RWPE1 (cell line): ENCODE measurements at places on chromosomes 5 and 9.
A peak's percentile ranks its signal among the peaks of the same experiment; 100 is the strongest.

DNA sequence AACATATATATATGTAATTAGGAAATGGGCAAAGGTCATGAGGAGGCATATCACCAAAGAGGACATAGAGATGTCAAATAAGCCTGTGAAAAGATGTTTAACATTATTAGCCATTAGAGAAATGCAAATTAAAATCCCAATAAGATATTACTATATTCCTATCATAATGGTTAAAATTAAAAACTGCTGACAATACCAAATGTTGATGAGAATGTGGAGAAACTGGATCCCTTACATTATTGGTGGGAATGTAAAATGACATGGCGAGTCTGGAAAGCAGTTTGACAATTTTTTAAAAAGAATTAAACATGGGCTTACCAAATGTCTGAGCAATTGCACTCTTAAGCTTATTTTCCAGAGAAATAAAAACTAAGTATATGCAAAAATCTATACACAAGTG lies 1821.6 kb upstream of the C9orf72 start:
- no peak for DNase-seq

- no peak for DNase-seq
Observed at GRCh38 chr5:81751836-81752643, 1.1 kb upstream of the SSBP2 start.

DNA sequence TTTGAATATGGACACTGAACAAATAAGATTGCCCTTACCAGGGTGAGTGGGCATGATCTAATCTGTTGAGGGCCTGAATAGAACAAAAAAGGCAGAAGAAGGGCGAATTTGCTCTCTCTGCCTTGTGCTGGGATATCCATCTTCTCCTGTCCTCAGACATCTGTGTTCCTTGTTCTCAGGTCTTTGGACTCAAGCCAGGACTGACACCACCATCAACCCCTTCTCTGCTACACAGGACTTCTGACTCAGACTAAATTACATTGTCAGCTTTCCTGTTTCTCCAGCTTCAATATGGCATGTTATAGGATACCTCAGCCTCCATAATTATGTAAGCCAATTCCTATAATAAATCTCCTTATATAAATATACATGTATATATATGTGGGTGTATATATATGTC lies 40.8 kb upstream of the SLCO6A1 start:
- DNase-seq: no peak

DNA sequence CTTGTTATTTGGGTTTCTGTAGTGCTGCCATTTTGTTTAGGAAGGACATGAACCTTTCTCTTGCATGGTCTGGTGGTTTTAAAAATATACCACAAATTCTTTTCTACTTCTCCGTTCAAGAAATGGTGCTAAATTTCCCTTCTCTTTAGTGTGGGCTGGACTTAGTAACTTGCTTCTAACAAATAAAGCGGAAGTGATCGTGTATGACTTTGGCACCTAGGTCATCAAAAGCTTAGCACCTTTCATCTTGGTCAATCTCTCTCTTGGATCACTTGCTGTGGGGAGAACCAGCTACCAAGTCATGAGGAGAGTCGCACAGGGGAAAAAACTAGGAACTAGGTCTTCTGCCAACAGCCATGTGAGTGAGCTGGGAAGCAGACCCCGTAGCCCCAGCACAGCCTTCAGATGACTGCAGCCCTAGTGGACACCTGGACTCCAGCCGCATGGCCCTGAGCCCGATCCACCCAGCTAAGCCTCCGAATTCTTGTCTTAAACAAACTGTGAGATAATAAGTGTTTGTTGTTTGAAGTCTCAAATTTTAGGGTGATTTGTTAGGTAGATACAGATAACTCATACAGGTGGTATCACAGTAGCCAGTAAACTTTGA lies 87.7 kb upstream of the CKMT2 start:
- no peak for DNase-seq

DNA sequence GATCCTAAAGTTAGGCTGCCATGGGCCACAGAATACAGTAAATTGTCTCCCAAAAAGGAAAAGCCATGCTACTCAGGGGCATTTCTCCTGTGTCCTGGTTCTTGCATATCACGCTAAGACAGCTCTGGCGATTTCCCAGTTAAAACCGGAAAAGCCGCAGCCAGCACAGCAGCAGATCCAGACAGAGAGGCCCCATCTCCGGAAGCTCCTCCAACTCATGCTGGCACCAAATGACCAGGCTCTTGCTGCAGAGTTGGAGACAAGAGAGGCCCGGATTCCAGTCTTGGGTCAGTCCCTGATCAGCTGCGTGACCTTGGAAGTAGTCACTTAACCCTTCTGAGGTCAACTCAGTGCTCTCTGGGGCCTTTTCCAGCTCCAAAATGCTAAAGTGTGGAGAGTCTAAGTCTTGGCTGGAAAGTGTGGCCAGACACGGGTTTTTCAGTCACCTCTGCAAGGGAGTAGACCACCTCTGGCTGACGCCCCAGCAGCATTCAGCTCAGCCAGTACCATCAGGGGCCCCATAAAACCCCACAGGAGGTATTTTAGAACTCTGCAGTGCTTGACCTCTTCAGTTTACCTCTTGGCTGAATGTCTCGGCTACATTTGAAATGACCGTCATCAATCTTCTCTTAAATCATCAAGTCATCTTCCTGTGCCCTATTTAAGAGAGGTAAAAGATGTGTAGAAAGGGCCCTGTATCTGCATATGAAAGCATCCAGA lies 16.2 kb downstream of the GDNF start:
- no peak for DNase-seq

DNA sequence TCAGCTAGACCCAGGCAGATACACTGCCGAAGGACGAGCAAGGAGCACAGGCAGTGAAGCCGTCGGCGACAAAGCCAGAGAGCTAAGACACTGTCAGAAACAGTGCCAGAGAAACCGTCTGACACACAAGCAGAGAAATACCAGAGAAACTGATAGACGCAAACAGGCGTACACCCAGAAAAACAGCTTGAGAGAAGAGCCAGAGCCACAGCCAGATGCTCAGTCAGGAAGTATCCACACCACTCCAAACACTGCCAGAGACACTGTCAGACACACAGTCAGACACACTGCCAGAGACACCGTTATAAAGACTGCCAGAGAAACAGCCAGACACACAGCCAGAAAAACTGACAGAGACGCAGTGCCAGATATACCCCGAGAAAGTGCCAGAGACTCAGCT lies 19.1 kb downstream of the CNTFR start:
- DNase-seq: no peak

- no peak for DNase-seq
Observed at GRCh38 chr9:137836151-137836830, 41.3 kb upstream of the CACNA1B start.

- no peak for DNase-seq
Observed at GRCh38 chr5:62299600-62299999, 6.4 kb upstream of the KIF2A start.

DNA sequence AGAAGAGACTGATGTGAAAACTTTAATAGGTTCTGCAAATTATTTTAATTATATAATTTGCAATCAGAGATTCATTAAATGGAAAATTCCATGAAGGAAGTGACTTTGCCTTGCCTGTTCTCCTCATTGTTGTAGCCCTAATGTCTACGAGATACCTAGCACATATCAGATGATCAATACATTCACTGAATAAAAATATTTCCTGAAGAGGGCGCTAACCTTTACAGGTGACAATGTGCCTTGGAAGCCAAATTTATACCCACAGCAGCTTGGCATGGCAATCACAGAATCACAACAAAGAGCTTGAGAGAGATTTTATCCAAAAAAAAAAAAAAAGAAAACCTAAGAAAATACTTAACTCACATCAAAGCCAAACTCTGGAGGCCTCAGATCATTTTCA lies 17.4 kb downstream of the HAUS6 start:
- peak; percentile 9 for DNase-seq

DNA sequence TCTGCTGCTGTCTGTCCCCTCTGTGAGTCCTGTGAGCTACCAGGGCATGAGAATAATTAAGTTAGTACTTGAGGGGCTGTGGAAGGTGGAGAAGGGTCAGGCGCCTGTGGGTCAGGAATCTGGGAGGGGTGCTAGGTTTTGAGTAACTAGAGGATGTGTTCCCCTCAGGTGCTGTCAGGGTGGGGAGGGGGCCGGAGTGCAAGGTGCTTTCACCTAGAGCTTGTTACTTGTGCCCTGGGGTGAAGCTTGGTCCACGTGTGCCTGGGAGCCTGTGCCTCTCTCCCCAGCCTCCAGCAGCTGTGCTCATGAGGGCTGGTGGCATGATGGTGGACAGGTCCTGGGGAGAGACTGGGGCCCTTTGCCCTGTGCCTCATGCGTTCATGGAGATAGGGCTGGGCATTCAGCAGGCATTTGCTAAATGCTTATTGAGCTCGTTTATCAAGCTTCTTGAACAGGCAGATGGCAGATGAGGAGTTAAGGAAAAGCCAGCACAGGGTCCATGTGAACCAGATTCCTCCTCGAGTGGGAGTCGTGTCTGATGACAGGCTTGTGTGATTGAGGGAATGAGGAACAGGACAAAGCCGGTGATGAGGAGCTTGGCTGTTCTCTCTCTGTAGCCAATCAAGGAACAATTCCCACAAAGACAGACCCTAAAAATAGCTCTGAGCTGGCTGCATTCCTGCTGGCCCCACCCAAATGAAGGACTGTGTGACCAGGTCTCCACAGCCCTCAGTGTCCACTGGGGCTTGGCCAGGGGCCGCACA lies 40.9 kb downstream of the CACNA1B start:
- no peak for DNase-seq

DNA sequence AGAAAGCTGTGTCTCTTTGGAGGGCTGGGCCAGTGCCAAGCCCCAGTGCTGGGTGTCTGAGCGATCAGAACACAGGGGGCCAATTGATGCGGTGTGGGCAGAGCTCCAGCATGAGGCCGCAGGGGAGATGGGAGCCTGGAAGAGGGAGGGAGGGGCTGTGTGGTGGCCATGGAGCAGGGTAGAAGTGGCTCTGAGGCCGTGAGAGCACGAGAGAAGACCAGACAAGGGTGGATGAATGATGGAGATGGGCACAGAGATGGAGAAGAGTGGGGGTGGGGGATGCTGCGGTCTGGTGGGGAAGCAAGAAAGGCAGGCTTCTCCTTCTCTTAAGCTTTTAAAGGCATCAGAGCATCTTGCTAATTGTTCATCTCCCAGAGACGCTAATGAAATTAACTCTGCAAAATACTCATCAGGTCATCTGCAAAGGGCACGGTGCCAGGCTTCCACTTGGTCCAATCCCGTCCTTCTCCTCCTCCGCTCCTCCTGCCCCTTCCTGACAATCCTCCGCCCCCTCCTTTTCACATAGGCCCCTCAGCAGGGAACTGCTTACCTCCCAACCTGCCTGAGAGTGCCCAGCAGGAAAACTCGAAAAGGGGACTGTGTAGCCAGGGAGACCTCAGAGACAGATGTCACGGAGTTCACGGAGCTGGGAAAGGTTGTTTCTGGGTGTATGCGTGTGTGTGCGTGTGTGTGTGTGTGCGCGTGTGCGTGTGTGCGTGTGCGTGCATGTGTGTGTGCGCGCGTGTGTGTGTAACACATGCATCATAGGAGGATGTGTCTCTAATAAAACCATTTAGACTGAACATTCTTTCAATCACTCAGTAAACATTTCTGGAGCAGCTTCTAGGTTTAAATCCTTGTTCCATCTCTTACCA lies 7.1 kb upstream of the UNC5A start:
- DNase-seq: no peak

DNA sequence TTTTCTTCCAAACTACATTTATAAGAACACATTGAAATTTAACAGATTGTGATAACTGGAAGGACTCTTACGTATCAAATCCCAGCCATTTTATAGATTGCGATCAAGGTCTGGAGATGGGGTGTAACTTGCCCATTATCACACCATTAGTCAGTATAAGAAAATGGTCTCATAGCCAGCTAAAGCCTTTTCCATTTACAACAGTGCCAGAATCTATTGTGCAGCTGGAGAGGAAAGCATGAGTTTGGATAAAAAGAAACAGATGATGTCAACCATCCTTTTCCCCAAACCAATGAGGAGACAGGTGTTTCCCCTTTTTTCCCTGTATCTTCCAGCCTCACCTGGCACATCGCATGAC lies 658.8 kb downstream of the ACTL7B start:
- DNase-seq: no peak

DNA sequence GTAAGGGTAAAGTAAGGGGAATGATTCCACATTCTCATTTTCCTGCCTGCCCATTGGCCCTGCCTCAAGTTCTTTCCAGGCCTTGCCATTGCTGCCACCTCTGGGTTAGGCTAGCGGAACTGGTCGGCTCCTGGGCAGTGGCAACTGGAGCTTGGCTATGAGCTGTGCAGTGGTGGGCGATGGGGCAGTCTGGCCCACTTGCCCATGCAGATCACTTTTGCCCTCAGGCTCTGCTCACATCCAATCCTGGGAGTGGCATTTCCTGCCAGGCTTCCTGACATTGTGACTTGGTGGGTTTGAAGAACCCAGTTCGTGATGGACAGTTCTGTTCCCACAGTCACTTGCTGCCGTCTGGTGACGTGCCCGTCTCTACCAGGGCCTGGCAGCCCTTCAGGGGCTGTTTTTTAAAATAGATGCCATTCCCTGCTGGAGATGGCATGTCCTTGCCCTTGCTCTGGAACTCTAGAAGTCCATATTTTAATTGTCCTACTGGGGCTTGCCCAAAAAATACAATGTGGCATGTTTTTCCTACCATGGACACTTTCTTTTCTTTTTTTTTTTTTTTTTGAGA lies 86.1 kb downstream of the FGF18 start:
- no peak for DNase-seq

DNA sequence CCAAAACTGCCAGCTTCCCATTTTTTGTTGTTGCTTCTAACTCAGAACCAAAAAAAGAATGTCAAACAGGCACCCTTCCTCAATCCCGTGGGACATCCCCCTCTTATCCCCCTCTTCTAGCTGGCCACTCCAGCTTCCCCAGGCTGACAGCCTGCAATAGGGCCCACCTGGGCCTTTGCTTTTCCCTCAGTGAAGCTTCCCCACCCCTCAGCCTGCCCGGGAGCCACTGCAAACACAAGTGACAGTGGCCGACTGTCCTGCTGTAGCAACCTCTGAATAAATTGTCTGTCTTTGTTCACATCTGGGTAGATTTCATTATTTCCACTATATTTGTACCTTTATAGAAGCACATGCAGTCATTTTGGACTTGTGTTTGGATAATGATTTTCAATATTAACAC lies 245.3 kb downstream of the GADD45G start:
- DNase-seq: no peak

DNA sequence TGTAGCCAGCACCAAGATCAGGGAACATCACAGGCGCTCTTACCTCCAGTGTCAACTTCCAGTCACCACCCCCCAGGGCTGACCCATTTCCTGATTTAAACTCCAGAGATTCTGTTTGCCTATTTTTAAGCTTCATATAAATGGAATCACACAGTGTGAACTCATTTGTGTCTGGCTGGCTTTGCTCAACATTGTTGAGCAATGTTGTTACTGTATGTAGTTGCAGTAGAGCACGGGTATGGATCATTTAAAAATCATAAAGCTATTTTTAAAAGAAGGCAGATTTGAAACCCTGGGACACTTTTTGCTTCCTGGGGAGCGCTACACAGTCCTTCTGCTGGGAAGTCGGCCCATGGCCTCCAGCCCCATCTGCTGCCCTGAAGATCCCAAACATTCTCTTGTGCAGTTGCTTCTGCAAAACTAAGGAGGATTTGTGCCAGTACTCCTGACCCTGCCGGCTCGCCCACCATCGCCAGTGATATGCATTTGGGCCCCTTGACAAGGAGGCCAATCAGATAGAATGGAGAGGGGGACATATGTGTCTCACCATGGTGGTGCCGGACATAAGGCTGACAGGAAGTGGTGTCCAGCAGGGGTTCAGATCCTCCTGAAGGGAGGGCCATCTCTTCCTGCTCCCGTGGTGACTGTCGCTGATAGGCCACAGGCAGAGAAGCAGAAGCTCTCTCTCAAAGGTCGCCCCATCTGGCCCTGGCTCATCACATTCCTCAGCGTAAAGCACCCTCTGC lies 13.3 kb downstream of the DCANP1 start:
- no peak for DNase-seq

- DNase-seq: peak; percentile 46
Observed at GRCh38 chr5:78640662-78641474, 7.7 kb downstream of the LHFPL2 start.
